NCI-H2171 (cell line): ENCODE measurements at places on chromosomes 7 and 10.

DNA sequence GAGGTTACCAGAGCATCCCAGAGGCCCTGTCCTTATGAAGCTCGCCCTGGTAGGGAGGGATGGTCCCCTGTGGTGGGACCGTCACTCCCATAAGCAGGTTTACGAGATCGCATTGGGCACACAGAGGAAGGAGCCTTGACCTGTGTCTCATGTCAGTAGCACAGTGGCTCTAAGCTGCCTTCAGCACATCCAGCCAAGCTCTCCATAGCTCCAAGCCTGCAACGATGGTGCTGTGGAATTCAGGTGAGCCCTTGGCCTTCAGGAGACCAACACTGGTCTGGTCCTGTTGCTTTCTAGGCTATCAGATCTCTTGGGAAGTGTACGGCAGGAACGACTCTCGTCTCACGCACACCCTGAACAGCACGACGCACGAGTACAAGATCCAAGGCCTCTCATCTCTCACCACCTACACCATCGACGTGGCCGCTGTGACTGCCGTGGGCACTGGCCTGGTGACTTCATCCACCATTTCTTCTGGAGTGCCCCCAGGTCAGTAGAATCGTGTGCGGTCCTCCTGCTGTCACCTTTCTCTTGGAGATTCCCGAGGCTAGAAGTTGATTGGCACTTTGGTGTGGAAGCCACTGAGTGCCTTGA lies 605.3 kb upstream of the FOXK1 start:
- no peak for DNase-seq

- DNase-seq, result no peak
These were observed 78.6 kb upstream of the PITRM1 start for GRCh38 chr10:3251172-3251571.

GRCh38 chr7:7443806-7444350 lies 91.8 kb downstream of the COL28A1 start:
- DNase-seq, result no peak

GRCh38 chr10:13656337-13657100 lies 69.8 kb downstream of the PRPF18 start:
- no peak for DNase-seq

GRCh38 chr10:7529638-7530037 lies 118.8 kb upstream of the SFMBT2 start:
- no peak for DNase-seq

- no peak for DNase-seq
These were observed 145.8 kb upstream of the LRRN3 start for GRCh38 chr7:110944966-110945644.

DNA sequence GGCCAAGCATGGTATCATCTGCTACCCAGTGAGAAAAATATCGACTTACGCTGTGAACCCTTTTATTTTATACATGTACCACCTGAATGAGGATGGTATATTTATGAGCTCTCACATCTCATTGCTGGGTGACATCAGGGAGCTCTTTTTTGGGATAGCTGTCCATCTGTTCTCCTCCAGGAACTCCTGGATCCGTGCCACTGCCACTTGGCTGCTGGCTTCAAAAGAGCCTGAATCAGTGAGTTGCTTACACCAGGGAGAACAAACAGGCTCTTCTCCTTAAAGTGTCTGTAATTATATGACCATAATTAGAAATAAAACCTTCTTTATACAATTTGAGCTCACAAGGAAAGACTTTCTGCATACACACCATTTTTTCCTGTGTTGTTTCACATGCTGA lies 106.2 kb downstream of the KAT6B start:
- DNase-seq, result peak; percentile 83

GRCh38 chr10:24046060-24046459 lies 162.9 kb upstream of the KIAA1217 start:
- no peak for DNase-seq

DNA sequence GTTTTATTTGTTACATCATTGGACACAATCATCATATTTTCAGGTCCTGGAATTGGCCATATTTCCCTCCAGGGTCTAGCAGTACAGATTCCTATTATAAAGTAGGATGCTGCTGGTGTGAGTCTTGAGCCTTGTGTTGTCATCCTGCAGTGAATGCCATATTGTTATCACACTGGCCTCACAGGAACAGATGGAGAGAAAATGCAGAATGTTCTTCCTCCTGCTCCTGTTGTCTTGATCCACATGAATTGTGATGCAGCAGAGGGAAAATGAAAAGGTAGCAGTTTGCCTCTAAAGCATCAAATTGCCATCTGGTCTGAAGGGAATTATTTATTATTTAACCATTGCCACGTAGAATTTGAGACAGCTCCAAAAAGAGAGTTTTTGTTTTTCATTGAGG lies 248.6 kb downstream of the GPAM start:
- no peak for DNase-seq

DNA sequence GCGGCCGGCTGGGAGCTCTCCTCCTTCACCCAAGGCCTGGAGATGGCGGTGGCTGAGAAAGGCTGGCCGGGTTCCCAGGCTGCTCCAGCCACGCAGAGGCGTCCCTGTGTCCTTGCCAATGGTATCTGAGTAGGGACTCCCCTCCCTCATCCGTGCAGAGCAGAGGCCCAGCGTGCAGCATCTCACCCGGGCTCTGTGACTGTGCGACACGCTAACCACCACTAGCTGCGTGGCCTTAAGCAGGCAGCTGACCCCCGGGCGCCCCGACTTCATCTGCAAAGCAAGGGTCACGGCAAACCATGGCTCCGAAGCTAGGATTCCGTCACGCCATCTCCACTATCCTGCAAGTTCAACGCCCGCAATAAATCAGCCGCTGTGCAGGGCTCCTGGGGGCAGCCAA lies 47.2 kb upstream of the TNRC18 start:
- no peak for DNase-seq

DNA sequence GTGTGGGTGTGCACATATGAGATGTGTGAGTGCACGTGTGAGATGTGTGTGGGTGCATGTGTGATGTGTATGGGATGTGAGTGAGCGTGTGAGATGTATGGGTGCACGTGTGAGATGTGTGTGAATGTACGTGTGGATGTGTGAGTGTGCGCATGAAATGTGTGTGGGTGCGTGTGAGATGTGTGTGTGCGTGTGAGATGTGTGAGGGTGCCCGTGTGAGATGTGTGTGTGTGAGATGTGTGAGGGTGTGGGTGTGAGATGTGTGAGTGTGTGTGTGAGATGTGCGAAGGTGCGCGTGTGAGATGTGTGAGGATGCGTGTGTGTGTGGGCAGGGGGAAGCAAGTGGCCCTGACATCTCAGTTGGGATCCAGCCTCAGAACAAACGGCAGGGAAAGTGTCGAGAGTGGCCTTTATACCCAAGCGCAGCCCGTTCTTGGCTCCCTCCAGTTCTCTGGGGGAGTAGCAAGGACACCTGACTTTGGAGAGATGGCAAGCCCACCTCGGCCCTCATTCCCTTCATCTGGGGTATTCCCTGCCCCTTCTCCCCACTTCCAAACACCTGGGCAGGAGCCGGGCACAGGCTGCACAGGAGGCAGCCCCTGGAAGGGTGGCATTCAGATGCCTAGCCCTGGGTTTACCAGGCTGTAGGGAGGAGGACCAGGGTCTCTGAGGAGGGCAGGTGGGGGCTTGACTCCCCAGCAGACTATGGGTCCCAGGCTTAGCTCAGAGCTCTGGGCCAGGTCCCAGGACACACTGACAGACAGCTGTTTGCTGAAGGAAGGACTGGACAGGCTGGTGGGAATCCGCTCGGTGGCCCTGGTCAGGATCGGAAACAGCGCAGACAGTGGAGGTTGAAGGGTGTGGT lies 31.6 kb downstream of the PPIF start:
- no peak for DNase-seq

- DNase-seq, result no peak
These were observed 131.0 kb downstream of the AASS start for GRCh38 chr7:122013065-122013464.

DNA sequence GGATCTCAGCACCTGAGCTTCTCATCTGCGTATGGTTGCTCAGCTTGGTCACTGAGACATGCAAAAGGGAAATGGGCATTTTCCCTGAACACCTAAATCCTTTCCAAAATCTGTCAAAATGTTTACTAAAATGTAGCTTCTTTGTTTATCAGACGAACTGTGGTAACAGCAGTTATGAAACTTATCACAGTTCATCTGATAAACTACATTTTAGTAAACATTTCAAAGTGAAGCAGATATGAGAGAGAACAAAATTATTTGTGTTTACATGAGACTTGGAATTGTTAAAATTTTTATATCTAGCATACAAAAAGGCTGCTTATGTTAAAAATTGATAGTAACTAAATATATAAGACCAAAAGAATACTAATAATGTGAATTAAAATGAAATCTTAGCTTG lies 573.4 kb upstream of the C7orf33 start:
- DNase-seq, result no peak

GRCh38 chr10:85008488-85009184 lies 680.2 kb downstream of the CCSER2 start:
- DNase-seq, result no peak

DNA sequence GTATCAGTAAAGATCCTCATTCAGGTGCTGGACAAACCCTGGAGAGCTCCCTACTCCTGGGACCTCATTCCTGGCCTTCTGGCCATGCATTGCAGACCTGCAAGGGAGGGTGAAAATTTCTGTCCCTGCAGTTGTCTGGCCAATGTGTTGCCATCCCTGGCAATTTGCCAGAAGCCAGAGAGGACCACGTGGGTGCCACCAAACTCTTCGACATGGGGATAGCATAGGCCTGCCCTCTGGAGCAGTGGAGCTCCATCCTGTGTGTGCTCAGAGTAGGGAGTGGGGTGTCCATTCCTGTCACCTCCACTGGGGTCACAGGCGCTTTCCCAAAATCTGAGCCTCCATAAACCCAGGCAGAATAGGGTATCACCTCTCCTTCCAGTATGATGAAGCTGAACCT lies 31.2 kb downstream of the DMBT1 start:
- DNase-seq, result no peak

DNA sequence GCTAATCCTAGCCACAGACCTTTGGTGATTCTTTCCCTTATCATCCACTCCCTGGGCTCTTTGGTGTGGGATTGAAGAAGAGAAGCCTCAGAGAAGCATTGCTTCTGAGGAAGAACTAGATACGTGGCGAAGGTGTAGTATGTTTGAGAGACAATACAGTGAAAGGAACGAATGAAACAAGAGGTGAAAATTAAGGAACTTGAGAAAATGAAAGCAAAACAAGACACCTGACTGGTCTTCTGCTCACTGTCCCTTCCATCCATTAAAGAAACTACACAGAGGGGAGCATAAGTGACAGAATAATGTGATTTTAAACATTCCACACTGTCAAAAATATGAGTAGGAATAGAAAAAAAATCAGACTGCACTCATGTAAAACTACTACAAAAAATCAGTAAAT lies 219.6 kb upstream of the NPSR1 start:
- no peak for DNase-seq

DNA sequence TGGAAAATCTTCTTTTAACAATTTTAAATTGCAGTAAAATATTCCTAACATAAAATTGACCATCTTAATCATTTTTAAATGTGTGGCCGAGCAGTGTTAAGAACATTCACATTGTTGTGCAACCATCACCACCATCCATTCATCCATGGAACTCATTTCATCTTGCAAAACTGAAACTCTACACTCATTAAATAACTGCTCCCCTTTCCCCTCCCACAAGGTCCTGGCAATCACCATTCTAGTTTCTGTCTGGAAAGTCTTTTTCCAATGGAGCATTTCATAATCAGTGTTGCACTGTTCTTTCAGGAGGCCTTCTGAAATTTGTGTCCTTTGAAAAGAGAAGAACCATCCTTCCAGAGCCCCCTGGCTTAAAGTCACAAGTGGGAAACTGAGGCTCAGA lies 233.1 kb downstream of the PLXNA4 start:
- DNase-seq, result no peak

GRCh38 chr10:109958059-109958458 lies 34.7 kb upstream of the XPNPEP1 start:
- DNase-seq, result no peak

DNA sequence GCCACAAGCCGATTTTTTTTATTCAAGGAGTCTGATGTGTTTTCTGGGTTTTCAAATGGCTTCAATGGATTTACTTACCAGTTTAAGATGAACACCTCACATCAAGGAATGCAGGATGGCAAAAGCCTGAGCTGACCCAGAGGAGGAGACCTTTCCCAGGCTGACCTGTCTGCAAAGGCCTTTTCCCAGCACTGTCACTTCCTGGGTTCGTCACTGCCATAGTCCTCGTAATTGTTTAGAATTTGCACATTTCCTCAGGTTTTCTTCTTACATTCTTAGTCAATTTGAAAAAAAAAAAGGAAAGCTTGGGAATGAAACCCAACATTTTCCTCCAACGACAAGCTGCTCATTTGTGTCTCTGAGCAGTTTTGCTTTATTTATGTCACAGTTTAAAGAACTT lies 42.0 kb downstream of the PTER start:
- DNase-seq, result no peak

DNA sequence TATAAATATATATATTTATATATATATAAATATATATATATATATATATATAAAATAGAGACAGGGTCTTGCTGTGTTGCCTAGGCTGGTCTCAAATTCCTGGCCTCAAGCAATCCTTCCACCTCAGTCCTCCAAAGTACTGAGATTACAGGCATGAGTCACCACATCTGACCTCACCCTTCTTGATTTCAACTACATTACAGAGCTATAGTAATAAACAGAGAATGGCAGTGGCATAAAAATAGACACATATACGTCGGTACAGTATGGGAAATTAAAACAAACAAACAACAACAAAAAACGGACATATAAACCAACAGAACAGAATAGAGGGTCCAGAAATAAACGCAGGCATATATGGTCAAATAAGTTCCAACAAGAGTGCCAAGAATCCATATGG lies 77.6 kb upstream of the PPP1R3A start:
- DNase-seq, result no peak

DNA sequence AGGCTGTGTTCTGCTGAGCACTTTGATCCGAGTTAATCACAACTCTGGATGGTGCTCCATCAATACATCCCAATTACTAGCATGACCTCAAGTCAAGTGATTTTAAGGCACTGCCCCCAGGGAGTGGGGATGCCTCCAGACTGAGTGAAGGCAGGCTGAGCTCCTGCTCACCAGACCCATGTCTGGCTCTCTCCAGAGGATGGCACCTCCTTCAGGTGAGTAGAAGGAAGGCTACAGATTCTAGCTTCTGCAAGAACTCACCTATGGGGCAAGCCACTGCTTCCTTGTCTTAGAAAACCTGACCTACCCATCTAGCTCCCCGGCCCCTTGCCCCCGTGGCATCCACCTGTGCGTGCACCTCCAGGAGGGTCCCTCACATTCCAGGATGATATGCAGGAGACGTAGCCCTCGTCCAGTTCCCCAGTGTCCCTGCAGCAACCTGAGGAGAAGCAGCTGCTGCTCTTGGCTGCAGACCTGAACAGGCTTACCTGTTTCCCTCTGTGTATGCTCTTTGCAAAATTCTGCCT lies 390.3 kb downstream of the GRID1 start:
- DNase-seq, result no peak

- no peak for DNase-seq
These were observed 9.3 kb downstream of the RBM33 start for GRCh38 chr7:155653803-155654202.

DNA sequence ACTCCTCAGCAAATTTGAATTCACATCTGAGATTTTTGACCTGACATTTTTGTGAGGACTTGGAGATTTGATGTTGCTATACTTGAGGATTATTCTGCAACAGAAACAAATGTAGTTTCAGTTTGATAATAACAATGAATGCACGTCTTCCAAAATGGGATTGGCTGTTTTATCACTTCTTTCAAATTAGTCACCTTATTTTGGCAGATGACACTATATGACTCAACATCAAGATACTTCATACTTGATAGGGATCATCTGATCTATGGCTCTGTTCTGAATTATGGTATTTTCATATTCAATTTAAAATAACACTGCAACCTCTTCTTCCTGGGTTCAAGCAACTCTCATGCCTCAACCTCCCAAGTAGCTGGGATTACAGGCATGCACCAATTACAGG lies 24.2 kb downstream of the ARL5B start:
- no peak for DNase-seq

GRCh38 chr7:27953777-27954176 lies 213.8 kb downstream of the TAX1BP1 start:
- DNase-seq, result no peak
